ENCODE measurements at places on chromosomes 1 and 21. TPM values are rescaled to one million over a fixed set of nuclear protein-coding genes. Genes with fewer than 3 reads are reported as not detected.

DNA sequence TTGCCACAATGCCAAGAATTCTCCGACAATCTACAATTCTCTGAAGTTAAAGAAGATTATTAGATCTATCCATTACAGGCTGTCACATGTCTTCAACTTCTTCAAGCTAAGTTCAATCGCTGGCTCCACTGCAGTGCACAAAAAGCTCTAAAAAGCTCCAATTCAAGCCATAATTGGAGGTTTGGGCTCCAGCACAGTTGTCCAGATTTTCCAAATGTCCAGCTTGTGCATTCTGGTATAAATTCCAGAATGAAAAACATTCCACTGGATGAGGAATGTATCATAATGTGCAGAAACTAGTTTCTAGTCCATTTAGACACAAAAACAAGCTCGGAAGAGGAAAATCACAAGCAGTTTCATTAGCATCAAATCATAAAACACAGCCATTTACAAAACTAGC is 138.6 kb downstream of the NRIP1 start:
- no peak overlapping the region for H3K4me3 ChIP-seq
- peaks cover 1% of the 10 kb centered on the region for H3K27me3 ChIP-seq
- no peaks in the 10 kb centered on the region for H3K36me3 ChIP-seq
- no peaks in the 10 kb centered on the region for H3K4me1 ChIP-seq
- DNase-seq = no peak

DNA sequence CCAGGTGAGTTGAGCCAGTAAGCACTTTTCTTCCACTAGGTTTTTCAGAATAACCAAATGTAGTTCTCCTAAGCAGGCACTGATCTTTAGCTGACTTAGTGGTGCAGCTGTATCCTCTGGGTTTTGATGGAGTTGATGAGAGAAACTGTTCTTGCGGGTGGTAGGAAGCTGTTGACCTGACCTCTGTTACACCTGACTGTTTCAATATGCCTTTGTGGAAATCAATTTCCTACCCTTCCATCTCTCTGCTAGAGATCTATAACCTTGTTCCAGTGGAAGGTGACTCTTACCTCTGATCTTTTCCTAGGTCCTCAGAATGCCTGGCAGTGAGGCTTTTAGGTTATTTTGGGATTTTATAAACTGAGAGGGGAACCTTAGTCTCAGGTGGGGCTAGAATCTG is 51.6 kb upstream of the MACF1 start:
- peaks cover 2% of the 10 kb centered on the region for H3K4me1 ChIP-seq
- no peak overlapping the region for H3K27ac ChIP-seq
- peaks cover 12% of the 10 kb centered on the region for H3K27me3 ChIP-seq
- H3K4me3 ChIP-seq = no peak overlapping the region
- no peaks in the 10 kb centered on the region for H3K36me3 ChIP-seq
- DNase-seq = no peak

- no peak for DNase-seq
- H3K36me3 ChIP-seq = peaks cover 3% of the 10 kb centered on the region
- H3K27me3 ChIP-seq = peaks cover 81% of the 10 kb centered on the region
- peak within 1 kb of the TSS; percentile 71 for H3K4me3 ChIP-seq
- H3K27ac ChIP-seq = peak within 1 kb of the TSS; percentile 14
These were observed at the start of gene ARHGEF11 for GRCh38 chr1:157045250-157046218. Gene ARHGEF11, minus strand, starts transcription at chr1:157045742. Its CDS starts 1,412 bp downstream, at chr1:157044330.

- H3K36me3 ChIP-seq = peaks cover 5% of the 10 kb centered on the region
- H3K4me3 ChIP-seq = no peak overlapping the region
- DNase-seq = no peak
- H3K27ac ChIP-seq = no peak overlapping the region
- peaks cover 17% of the 10 kb centered on the region for H3K4me1 ChIP-seq
These were observed 18.3 kb upstream of the NPHP4 start for GRCh38 chr1:6010554-6010953.

PM20D1 gene
- total RNA-seq = 0.94 TPM

DNA sequence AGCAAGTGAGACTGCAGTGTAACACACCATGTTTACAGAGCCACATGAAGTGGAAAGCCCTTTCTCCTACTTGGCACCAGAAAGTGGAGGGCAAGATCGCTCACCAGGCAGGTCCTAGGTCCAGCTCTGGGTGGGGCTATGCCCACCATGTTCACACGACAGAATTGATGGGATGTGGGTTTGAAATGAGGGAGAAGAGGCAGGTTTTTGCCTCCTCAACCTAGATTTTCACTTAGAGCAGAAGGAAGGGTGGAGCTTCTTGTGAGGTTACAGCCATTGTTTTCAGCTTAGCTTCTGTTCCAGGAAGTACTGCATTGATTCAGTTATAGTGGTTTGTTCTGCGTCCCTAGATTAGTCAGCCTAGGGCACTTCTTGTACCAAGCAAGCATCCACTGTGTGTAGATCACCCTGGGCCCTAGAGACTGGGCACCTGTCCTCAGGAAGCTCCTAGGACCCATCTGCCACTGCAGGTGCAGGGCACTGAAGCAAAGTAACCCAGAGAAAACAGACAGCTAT is 2.3 kb downstream of the CD53 start:
- peak; percentile 71 for DNase-seq
- peak overlapping the region; percentile 94 for H3K4me3 ChIP-seq
- H3K27ac ChIP-seq = peak overlapping the region; percentile 98
- H3K4me1 ChIP-seq = peaks cover 57% of the 10 kb centered on the region

OR2L13 gene
- total RNA-seq = not detected

- H3K36me3 ChIP-seq = no peaks in the 10 kb centered on the region
- H3K4me1 ChIP-seq = no peaks in the 10 kb centered on the region
- H3K27me3 ChIP-seq = peaks cover 5% of the 10 kb centered on the region
These were observed 12.8 kb upstream of the NRIP1 start for GRCh38 chr21:15077529-15078145.

C4BPA gene
- not detected for total RNA-seq

GRCh38 chr1:101105877-101106276 is 80.3 kb upstream of the DPH5 start:
- H3K36me3 ChIP-seq = peaks cover 30% of the 10 kb centered on the region
- H3K27ac ChIP-seq = no peak overlapping the region
- H3K4me3 ChIP-seq = no peak overlapping the region
- peaks cover 45% of the 10 kb centered on the region for H3K4me1 ChIP-seq
- no peak for DNase-seq

DNA sequence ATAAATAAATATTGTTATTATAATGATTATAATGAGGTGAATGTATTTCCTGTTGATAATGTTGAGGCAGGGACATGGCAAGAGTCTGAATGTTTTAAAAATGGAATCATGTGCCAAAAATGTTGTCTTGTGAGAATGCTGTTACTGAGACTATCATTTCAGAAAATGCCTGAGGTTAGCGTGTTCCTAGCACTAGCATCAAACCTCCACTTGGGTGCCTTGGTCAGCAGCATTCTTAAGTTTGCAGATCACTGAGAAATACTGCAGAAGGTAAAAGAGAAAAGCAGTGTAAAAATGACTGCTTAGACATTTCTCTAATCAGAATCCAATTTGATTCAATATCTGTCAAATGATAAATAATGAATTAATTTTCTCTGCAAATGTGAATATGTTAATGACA is 50.8 kb downstream of the OLFM3 start:
- no peaks in the 10 kb centered on the region for H3K4me1 ChIP-seq
- H3K27me3 ChIP-seq = no peaks in the 10 kb centered on the region
- no peak overlapping the region for H3K27ac ChIP-seq
- H3K36me3 ChIP-seq = no peaks in the 10 kb centered on the region
- no peak overlapping the region for H3K4me3 ChIP-seq

GJA5 gene
- not detected for total RNA-seq

- no peak for DNase-seq
- H3K27me3 ChIP-seq = peaks cover 32% of the 10 kb centered on the region
- H3K27ac ChIP-seq = no peak overlapping the region
- no peaks in the 10 kb centered on the region for H3K36me3 ChIP-seq
- peaks cover 6% of the 10 kb centered on the region for H3K4me1 ChIP-seq
These were observed 513 bp downstream of the PBX1 start for GRCh38 chr1:164559342-164560051.

DNA sequence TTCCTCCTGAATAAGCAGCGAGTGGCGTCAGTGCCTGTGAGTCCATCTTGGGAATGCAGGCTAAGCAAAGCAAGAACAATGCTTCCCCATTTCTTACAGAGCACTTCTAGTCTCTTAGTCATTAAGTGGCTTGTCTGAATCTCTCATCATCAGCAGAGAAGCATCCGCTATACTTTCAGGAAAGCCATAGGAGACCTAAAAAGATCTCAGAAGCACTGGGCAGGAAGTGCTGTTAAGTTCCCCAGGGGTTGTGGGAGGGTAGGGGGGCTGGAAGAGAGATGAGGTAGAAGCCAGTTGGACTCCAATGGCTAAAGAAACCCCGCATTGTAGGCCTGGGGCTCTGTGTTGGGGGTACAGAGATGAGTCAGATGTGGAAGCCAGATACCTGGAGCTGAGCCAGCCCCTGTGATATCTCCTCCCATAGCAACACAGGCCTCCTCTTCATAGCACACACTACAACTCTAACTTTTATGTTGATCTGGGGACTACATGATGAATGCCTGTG is 44.9 kb downstream of the SYT6 start:
- peaks cover 15% of the 10 kb centered on the region for H3K4me1 ChIP-seq
- H3K27ac ChIP-seq = no peak overlapping the region
- H3K4me3 ChIP-seq = no peak overlapping the region
- no peaks in the 10 kb centered on the region for H3K27me3 ChIP-seq
- no peak for DNase-seq

HHIPL2 gene
- total RNA-seq = 0.33 TPM

ASH1L gene
- total RNA-seq = 44.1 TPM

DNA sequence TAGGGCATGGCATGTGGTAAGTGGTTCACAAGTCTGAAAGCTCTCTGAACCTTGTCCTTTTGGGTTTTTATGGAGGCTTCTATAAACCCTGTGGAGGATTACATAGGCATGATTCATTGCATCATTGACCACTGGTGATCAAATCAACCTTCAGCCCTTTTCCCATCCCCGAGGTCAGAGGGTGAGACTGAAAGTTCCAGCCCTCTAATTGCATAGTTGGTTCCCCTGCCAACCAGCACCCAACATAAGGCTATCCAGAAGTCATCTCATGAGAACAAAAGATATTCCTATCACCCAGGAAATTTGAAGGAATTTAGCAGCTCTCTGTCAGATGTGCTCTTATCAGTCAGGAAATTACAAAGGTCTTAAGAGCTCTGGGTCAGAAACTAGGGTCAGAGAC is 89.5 kb upstream of the ARTN start:
- peaks cover 17% of the 10 kb centered on the region for H3K4me1 ChIP-seq
- H3K36me3 ChIP-seq = peaks cover 33% of the 10 kb centered on the region
- DNase-seq = no peak
- no peak overlapping the region for H3K4me3 ChIP-seq
- H3K27ac ChIP-seq = no peak overlapping the region
- H3K27me3 ChIP-seq = no peaks in the 10 kb centered on the region

DNA sequence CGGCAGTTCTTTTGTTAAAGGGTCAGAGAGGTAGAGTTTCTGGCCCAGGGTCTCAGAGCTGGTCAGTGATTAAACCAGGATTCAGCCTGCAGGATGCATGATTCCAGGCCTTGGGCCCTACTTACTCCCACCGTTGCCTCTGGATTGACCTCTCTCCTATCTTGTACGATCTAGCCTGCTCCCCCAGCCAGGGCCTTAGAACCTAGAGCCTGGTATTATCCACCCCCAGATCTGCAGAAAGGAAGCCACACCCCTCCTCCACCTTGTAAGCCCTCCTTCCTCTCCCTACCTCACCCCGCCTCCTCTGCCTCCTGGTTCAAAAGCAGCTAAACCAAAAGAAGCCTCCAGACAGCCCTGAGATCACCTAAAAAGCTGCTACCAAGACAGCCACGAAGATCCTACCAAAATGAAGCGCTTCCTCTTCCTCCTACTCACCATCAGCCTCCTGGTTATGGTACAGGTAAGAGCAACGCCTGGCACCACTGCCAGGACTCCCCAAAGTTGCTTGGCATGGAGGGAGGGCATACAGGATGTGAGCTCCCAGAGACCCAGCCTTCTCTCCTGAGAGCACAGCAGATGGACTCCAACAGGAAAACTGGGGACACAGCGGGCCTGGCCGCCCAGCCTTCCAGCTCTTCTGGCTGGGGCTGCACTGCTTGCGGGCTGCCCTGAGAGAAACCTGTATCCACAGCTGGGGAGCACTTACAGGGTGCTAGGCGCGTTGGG is at the start of gene CD52:
CD52 (plus strand) TSS at position 347 of the 726 bp plus-strand sequence; CDS start at position 407, 60 bp downstream.
- H3K27me3 ChIP-seq = no peaks in the 10 kb centered on the region
- peak within 1 kb of the TSS; percentile 89 for H3K27ac ChIP-seq
- peaks cover 70% of the 10 kb centered on the region for H3K4me1 ChIP-seq
- H3K4me3 ChIP-seq = peak within 1 kb of the TSS; percentile 80
- H3K36me3 ChIP-seq = peaks cover 38% of the 10 kb centered on the region

DNA sequence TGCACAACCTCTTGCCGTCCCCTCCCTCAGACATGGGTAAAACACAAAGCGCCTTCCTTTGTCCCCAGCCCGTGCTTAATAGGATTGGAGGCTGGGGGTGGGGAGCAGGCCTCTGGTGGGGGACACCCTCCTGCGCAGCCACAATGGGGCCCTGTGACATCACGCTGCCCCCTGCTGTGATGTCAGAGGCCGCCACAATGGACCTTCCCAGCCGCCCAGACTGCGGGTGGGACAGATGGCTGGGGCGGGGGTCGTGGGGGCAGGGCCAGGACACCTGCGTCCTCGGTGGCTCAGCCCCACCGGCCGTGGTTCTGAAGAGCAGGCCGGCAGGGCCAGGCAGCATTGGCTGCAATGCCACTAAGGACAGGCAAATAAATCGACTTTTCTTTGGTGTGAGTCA is 39.9 kb downstream of the EPHA2 start:
- no peaks in the 10 kb centered on the region for H3K4me1 ChIP-seq
- H3K36me3 ChIP-seq = no peaks in the 10 kb centered on the region
- no peak overlapping the region for H3K27ac ChIP-seq

GRCh38 chr21:31198575-31198974 is 145.5 kb downstream of the TIAM1 start:
- no peaks in the 10 kb centered on the region for H3K27me3 ChIP-seq
- peaks cover 40% of the 10 kb centered on the region for H3K4me1 ChIP-seq
- H3K36me3 ChIP-seq = peaks cover 21% of the 10 kb centered on the region
- no peak overlapping the region for H3K27ac ChIP-seq

DNA sequence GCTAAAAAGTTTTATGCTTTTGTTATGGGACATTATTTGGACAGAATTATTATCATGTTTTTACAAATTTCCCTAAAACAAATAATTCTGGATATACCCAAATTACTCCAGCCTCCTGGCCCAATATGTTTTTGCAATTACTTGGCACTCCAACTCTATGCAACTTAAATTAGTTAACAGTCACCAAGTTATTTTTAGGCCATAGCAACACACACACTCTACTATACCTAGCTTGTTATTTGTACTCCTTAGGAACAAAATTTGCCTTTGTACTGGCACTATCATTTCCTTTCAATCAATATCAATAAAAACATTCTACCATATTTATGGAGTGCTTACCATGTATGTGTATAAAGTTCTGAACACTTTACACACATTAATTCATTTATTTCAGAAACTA is 7.7 kb downstream of the DUSP10 start:
- H3K36me3 ChIP-seq = peaks cover 77% of the 10 kb centered on the region
- no peaks in the 10 kb centered on the region for H3K27me3 ChIP-seq
- H3K27ac ChIP-seq = no peak overlapping the region
- H3K4me3 ChIP-seq = no peak overlapping the region
- H3K4me1 ChIP-seq = peaks cover 78% of the 10 kb centered on the region

DNA sequence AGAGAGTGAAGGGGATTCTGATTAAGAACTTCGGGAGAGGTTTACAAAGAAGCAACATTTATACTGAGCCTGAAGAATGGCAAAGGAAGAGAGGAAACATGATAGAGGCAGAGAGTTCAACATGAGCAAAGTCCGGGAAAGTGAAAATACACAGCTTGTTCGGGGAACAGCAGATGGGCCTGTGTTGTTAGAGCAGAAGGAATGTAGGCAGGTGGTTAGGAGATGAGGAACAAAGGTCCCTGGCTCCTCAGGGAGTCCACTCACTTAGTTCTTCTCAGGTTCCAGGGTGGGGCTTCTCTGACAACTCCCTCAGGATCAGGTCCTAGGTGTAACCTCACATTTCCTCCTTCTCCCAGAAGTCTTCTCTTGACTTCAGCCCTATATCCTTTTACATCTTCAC is 5.1 kb upstream of the ZNF326 start:
- no peak for DNase-seq
- H3K4me3 ChIP-seq = no peak overlapping the region
- H3K27ac ChIP-seq = no peak overlapping the region
- peaks cover 21% of the 10 kb centered on the region for H3K27me3 ChIP-seq
